ENCODE measurements at places on chromosomes 6 and 20.

DNA sequence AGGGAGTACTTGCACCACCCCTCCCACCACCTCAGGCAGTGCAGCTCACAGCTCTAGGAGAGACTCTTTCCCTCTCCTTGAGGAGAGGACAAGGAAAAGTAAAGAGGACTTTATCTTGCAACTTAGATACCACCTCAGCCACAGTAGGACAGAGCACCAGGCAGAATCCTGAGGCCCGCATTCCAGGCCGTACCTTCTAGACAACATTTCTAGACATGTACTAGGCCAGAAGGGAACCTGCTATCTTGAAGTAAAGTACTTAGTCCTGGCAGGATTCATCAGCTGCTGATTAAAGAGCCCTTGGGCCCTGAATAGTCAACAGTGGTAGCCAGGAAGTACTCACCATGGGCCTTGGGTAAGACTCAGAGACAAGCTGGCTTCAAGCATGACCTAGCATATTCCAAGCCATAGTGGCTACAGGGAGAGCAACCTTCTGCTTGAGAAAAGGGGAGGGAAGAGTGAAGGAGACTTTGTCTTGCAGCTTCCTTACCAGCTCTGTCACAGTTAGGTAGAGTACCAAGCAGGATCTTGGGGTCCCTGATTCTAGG lies 384.4 kb upstream of the RNF217 start:
- no peaks in the 10 kb centered on the region for H3K36me3 ChIP-seq
- no peak overlapping the region for H3K27ac ChIP-seq
- H3K4me3 ChIP-seq: no peak overlapping the region
- H3K4me1 ChIP-seq: no peaks in the 10 kb centered on the region
- no peak for DNase-seq

- H3K4me3 ChIP-seq: no peak overlapping the region
- no peak overlapping the region for H3K27ac ChIP-seq
- H3K4me1 ChIP-seq: no peaks in the 10 kb centered on the region
Measured at GRCh38 chr20:53284696-53285095, 308.9 kb downstream of the ZNF217 start.

GRCh38 chr6:169190144-169190584 lies 63.5 kb downstream of the THBS2 start:
- peaks cover 7% of the 10 kb centered on the region for H3K27me3 ChIP-seq
- no peak overlapping the region for H3K27ac ChIP-seq
- H3K4me1 ChIP-seq: no peaks in the 10 kb centered on the region
- DNase-seq: no peak
- no peaks in the 10 kb centered on the region for H3K36me3 ChIP-seq
- no peak overlapping the region for H3K4me3 ChIP-seq

DNA sequence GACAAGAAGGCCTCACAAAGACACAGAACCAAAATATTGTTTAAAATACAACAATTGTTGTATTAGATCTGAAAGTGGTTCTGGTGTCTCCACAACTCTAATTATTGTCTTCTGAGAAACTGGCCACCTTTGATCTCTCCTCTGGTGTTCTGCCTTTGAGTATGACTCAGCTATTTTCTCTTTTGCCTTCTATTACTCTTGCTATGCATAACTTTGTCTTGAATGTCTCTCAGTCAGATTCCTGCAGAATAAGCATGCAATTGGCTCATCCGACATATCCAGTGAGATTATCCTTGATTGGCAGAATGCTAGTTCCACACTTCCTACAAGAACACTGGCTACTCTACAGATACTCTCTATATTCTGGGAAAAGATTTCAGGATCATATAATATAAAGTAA lies 14.3 kb upstream of the EPM2A start:
- H3K27ac ChIP-seq: no peak overlapping the region
- H3K27me3 ChIP-seq: no peaks in the 10 kb centered on the region
- H3K36me3 ChIP-seq: no peaks in the 10 kb centered on the region

DNA sequence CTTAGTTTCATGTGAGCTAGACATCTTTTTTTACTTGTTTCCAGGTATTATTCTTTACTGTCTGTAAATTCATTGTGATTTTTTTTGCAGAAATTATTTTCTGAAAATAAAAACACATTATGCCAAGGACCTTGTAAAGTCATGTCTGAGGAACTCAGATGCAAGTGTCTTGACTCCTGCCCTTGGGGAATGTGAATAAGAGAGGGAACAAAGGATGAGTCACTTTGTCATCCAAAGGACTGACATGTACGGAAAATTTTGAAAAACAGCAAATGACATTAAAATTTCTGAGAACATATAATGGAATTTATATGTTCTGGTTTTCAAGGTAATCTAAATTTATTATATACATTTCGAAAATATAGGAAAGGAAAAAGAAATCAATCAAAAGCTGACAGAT lies 660.4 kb downstream of the CD109 start:
- H3K36me3 ChIP-seq: no peaks in the 10 kb centered on the region
- H3K27ac ChIP-seq: no peak overlapping the region
- H3K27me3 ChIP-seq: no peaks in the 10 kb centered on the region
- DNase-seq: no peak
- H3K4me3 ChIP-seq: no peak overlapping the region

GRCh38 chr6:139368661-139369060 lies 5.8 kb downstream of the CITED2 start:
- H3K27ac ChIP-seq: no peak overlapping the region
- H3K4me3 ChIP-seq: no peak overlapping the region
- peaks cover 19% of the 10 kb centered on the region for H3K4me1 ChIP-seq
- no peak for DNase-seq
- peaks cover 3% of the 10 kb centered on the region for H3K36me3 ChIP-seq
- H3K27me3 ChIP-seq: no peaks in the 10 kb centered on the region

- no peaks in the 10 kb centered on the region for H3K27me3 ChIP-seq
- no peak overlapping the region for H3K27ac ChIP-seq
- no peak overlapping the region for H3K4me3 ChIP-seq
Measured at GRCh38 chr6:150373260-150373701, 4.5 kb downstream of the IYD start.

DNA sequence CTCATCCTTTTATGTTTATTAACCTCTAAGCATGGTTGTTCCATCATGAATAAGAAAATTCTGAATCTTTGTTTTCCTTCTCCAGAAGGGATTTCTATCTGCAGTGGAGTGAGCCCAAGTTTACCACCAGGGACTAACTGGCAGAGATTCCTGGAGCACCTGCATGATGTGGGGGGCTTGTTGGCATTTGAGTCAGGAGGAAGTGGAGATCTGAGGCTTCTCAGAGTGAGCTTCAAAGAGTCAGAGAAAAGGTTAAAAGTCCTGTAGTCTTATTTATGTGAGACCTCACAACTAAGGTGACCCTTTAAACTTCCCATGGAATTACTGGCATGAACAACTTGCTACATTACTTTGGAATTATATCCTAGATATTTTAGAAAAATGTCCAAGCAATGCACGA lies 138.1 kb upstream of the SLC24A3 start:
- H3K4me3 ChIP-seq: no peak overlapping the region
- DNase-seq: no peak
- no peaks in the 10 kb centered on the region for H3K27me3 ChIP-seq
- H3K27ac ChIP-seq: no peak overlapping the region
- peaks cover 5% of the 10 kb centered on the region for H3K4me1 ChIP-seq

GRCh38 chr20:40670253-40670652 lies 18.8 kb downstream of the MAFB start:
- H3K4me1 ChIP-seq: no peaks in the 10 kb centered on the region
- no peaks in the 10 kb centered on the region for H3K36me3 ChIP-seq
- peaks cover 20% of the 10 kb centered on the region for H3K27me3 ChIP-seq
- no peak for DNase-seq
- H3K4me3 ChIP-seq: no peak overlapping the region

DNA sequence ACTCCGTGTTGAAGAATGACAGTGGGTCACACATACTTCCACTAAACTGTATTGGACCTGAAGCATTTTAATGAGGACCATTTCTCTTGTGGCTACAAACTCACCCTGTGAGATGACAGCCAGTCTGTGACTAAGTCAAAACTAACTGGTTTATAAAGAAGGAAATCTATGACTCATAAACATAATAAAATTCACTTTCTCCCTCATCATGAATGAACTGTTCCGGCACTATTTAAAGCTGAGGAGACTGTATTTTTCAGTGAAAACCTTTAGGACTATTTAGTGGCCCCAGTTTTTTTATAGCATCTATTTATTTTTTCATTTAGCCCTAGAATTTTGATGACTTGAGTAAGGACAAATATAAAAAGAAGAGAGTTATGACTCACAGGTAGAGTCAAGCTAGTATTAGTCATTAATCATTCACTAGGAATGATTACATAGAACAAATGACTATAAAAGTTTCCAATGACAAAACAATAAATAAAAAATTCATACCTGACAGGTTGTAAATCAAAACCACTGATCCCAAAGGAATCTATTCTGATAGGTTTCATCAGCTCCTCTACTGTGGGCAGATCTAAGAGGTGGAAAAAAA lies 34.2 kb downstream of the CEP162 start:
- H3K4me3 ChIP-seq: no peak overlapping the region
- no peaks in the 10 kb centered on the region for H3K27me3 ChIP-seq
- H3K36me3 ChIP-seq: peaks cover 6% of the 10 kb centered on the region
- no peak overlapping the region for H3K27ac ChIP-seq
- no peak for DNase-seq
- H3K4me1 ChIP-seq: no peaks in the 10 kb centered on the region

GRCh38 chr6:131053546-131054240 lies 9.4 kb downstream of the EPB41L2 start:
- H3K27me3 ChIP-seq: no peaks in the 10 kb centered on the region
- DNase-seq: no peak
- no peaks in the 10 kb centered on the region for H3K4me1 ChIP-seq
- H3K27ac ChIP-seq: no peak overlapping the region

GRCh38 chr6:31575335-31575901 lies at the start of gene TNF:
TNF (plus strand) TSS chr6:31575565; CDS start chr6:31575742, 177 bp downstream.
- H3K4me3 ChIP-seq: peak within 1 kb of the TSS; percentile 79
- H3K27me3 ChIP-seq: no peaks in the 10 kb centered on the region
- H3K4me1 ChIP-seq: peaks cover 45% of the 10 kb centered on the region
- H3K36me3 ChIP-seq: no peaks in the 10 kb centered on the region

DNA sequence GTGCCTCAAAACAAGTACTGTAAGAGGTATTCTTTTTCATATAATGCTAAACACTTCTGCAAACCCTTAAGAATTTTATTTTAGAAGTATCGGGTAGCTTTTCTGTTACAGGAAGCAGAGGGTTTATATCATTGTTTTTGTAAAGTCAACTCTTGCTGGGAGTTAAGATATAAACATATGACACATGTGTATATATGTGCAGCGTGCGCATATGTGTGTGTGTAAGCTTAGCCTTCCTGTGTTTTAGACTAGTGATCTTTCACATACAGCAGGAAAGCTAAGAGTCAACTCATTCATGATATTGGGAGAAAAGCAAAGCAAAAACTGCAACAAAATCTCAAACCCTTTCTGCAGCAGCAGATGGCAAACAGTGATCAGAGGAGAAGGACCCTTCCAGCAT lies 102.4 kb downstream of the ARID1B start:
- no peak overlapping the region for H3K4me3 ChIP-seq
- DNase-seq: no peak
- no peaks in the 10 kb centered on the region for H3K36me3 ChIP-seq

DNA sequence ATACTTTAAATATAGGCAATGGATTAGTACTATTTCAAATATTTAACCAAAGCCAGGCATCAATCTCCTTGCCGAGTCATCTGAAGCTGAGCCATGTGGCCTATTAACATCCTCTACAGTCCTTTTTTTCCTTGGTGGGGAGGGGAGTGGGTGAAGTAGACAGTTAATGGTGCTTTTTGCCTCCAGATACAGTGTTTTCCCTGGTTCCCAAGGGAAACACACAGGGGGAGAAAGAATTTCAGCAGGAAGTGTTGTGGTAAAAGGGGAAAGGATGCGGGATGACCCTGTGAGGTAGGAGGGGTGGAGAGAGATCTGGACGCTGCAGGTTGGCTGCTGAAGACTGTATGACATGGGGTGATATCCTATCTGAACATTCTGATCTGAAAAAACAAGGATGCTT lies 9.6 kb downstream of the CLDN20 start:
- peaks cover 41% of the 10 kb centered on the region for H3K36me3 ChIP-seq
- no peak for DNase-seq
- no peak overlapping the region for H3K4me3 ChIP-seq
- H3K27me3 ChIP-seq: no peaks in the 10 kb centered on the region
- H3K4me1 ChIP-seq: no peaks in the 10 kb centered on the region

DNA sequence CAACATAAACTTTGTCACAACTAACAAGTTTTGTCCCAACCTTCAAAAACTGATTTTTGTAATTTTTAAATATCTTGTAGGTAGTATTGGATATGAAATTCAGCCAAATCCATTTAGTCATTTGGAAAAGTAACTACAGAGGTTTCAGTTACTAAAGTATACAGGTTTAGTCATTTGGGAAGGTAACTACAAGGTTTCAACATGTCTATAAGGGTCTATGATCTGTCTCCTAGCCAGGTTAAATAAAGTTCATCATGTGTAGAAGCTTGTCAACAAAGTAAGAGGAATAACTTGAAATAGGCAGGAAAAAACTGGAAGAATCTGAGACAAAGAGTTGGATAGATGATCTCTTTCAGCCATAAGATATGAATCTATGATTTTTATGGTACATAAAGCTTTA lies 229.8 kb downstream of the COL12A1 start:
- H3K27me3 ChIP-seq: no peaks in the 10 kb centered on the region
- no peak overlapping the region for H3K27ac ChIP-seq
- DNase-seq: no peak
- H3K4me1 ChIP-seq: no peaks in the 10 kb centered on the region
- H3K36me3 ChIP-seq: no peaks in the 10 kb centered on the region

- no peak overlapping the region for H3K4me3 ChIP-seq
- DNase-seq: no peak
- no peak overlapping the region for H3K27ac ChIP-seq
- no peaks in the 10 kb centered on the region for H3K27me3 ChIP-seq
- H3K4me1 ChIP-seq: no peaks in the 10 kb centered on the region
Measured at GRCh38 chr6:19891451-19891850, 54.3 kb downstream of the ID4 start.

- H3K36me3 ChIP-seq: no peaks in the 10 kb centered on the region
- H3K27me3 ChIP-seq: no peaks in the 10 kb centered on the region
- no peak overlapping the region for H3K27ac ChIP-seq
- H3K4me3 ChIP-seq: no peak overlapping the region
Measured at GRCh38 chr6:134373282-134373922, 55.5 kb upstream of the SGK1 start.

DNA sequence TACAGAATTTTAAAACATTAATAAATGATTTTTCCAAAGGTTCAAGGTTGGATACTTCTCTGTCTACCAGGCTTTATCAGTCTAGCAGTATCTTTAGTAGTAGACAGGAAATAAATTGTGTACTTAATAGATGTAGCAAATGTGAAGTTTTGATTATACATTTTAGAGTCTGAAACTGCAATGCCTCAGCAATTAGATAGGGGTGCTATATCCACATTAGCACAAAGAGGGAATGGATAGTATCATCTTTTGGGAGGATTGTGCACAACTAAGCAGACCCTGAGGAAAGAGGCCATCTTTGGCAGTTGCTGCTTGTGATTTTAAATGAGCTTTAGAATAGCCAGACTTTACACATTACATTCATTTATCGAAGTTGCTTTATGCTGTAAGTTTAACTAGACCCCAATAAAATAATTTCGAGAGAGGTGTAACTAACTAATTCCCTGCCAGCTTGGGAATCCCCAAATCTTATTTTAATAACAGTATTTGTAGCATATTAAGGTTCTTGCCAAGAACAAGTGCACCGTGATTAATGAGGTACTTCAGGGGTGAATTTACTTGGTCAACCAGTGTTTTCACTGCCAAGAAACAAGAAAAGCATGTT lies 2.8 kb downstream of the KCNQ5 start:
- peaks cover 29% of the 10 kb centered on the region for H3K4me1 ChIP-seq
- H3K27me3 ChIP-seq: peaks cover 20% of the 10 kb centered on the region
- no peak overlapping the region for H3K4me3 ChIP-seq

- no peak for DNase-seq
- no peak overlapping the region for H3K27ac ChIP-seq
- no peaks in the 10 kb centered on the region for H3K4me1 ChIP-seq
- peaks cover 50% of the 10 kb centered on the region for H3K27me3 ChIP-seq
- no peaks in the 10 kb centered on the region for H3K36me3 ChIP-seq
- H3K4me3 ChIP-seq: no peak overlapping the region
Measured at GRCh38 chr6:41647061-41647511, 8.8 kb downstream of the MDFI start.

Data from T-cell (primary cell).